Forelimb muscle (tissue), 1 donor: ENCODE measurements at places on chromosomes 4 and X. TPM values are rescaled to one million over a fixed set of nuclear protein-coding genes. Genes with fewer than 3 reads are reported as not detected.

PPA2 gene
- polyA plus RNA-seq = 51.4 TPM

RIBC1 gene
- 0.32 TPM for polyA plus RNA-seq

MRPL1 gene
- 64.3 TPM for polyA plus RNA-seq

CHRNA9 gene
- 0.10 TPM for polyA plus RNA-seq

PDHA2 gene
- polyA plus RNA-seq = not detected

NAP1L3 gene
- polyA plus RNA-seq = 6.1 TPM
